ENCODE measurements at places on chromosomes 4 and X.

- DNase-seq: no peak
These were observed 36.1 kb upstream of the KLHL13 start for GRCh38 chrX:118152721-118153120.

DNA sequence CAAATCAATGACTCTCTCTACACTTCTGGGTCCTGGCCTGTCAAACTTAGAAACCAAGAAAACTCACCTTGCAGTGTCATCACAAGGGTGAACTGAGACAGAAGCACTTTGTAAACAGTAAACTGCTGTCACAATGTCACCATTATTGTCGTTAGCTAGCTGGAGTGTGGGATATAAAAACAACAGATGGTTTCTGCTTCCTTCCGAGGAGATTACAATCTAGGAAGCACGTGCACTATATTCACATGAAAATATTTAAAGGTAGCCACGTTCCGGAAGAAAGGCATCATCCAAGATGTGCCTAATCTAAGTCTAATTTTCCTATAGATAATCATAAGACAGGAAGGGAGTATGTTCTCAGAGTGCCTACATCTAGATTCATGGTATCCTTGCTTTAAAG is 64.7 kb upstream of the ACSL1 start:
- DNase-seq: no peak

GRCh38 chr4:120304801-120305200 is 238.2 kb upstream of the MAD2L1 start:
- no peak for DNase-seq

- DNase-seq: peak; percentile 30
These were observed 13.6 kb downstream of the STOX2 start for GRCh38 chr4:183918696-183919095.

GRCh38 chrX:142671036-142671435 is 354.7 kb upstream of the SPANXN4 start:
- peak; percentile 49 for DNase-seq

DNA sequence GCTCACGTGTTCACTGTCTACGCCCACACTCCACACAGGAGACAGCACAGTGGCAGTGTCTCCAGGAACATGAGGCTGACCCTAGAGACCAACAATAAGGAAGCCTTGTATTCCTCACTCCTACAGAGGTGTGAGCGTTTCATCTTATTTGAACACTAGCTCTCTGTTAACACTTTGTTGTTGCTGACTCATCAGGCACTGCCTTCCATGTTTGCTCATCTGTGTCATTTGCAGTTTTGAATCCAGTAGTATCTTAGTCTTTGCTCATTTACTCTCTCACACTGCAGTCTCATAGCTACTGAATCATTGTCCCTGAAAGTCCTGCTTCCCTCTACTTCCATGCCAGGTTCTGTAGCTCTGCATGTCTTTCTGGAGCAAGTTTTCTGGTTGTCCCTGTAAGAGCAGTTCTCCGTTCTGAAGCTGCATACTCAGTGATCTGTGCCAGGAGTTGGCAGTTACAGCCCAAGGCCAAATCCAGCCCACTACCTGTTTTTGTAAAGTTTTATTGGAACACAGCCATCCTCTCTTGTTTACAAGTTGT is 80.3 kb upstream of the DCLK2 start:
- DNase-seq: no peak

GRCh38 chr4:151409470-151410313 is 716 bp downstream of the FHIP1A start:
- DNase-seq: peak; percentile 32

- DNase-seq: no peak
These were observed 136.8 kb downstream of the TECRL start for GRCh38 chr4:64272432-64272831.

GRCh38 chr4:65227628-65228027 is 442.7 kb downstream of the EPHA5 start:
- DNase-seq: no peak

DNA sequence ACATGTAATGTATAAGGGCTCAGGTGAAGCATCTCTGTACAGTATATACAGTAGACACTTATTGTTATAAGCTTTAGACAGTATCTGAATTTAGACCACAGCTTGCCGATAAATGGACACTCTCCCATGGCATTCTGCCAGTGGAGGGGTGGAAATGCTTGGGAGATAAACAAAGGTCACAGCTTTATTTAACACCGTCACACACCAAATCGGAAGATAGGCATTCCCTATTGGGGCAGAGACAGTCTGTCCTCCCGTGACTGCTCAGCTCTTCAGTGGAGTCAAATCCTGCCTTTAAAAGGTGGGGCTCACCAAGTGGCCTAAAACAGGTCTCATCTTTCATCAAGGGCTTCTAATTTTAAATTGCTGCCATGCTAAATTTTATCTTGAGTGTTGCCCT is 178.8 kb downstream of the CAMK2D start:
- DNase-seq: no peak

GRCh38 chr4:1237981-1238675 is 10.8 kb downstream of the CTBP1 start:
- DNase-seq: peak; percentile 15

DNA sequence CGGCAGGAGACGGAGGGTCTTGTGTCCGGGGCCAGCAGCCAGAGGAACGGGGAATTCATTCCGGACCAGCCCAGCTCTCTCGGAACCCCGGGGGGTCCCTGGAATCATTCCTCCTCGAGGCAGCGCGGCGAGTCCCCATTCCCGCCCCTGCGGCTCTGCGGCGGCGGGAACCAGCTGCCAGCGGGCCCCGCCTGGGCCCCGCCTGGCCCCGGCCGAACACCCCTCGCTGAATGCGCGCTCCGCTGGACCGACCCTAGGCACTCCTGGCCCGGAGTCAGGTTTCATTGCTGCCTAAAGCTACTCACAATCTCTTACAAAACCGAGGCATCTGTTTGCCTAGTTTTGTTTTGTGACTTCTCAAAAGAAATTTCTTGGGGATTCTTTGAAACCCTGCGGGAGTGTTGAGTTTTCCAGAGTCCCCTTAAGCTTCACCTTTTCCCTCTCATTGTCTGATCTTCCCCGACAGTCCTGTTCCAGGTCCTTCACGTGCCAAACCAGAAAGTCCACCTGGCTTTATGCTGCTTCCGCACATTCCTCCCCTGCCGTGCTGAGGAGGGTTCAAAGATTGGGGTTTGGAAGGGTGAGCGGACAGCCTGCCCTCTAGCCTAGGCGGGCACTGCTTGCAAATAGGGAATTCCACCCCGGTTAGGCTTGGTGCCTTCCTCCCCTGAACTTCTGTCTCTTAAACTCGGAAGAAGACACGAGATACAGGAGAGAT is 789 bp downstream of the ARHGAP10 start:
- peak; percentile 65 for DNase-seq

GRCh38 chr4:81814987-81815541 is 343.4 kb upstream of the RASGEF1B start:
- peak; percentile 29 for DNase-seq

- DNase-seq: peak; percentile 44
These were observed 64.9 kb upstream of the SCOC start for GRCh38 chr4:140308366-140309123.

- no peak for DNase-seq
These were observed 30.3 kb downstream of the STPG2 start for GRCh38 chr4:98113012-98113411.

DNA sequence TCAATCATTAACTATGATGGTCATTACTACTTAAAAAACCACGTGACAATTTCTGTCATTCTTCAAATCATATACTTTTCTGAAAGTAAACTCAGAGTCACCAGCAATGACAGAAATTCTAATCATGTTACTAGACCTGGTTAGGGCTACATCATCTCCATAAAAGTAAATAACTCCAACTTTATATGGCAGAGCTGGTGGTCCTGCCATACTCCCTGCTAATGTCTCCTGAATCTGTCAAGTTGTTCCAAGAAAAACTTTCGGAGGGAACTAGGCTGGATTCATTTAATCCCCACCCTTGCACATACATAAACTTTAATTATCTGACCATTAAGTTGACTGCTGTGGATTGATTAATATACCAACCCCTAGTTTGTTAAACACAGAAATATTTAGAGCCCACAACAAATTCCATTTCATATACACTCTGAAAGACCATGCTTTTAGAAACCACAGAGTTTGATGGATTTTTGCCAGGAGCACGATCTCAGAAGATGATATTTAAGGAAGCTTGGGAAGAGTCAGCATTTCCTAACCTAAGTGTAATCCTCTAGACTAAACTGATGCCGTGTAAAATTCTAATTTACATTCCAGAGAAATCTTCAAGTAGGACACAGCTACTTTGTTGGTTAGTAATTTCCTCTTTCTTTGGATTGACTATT is 577.0 kb downstream of the FAT4 start:
- DNase-seq: no peak

GRCh38 chrX:97790850-97791249 is 907.1 kb downstream of the RPA4 start:
- no peak for DNase-seq

- no peak for DNase-seq
These were observed 2060.4 kb downstream of the ARAP2 start for GRCh38 chr4:34183926-34184325.

- no peak for DNase-seq
These were observed 28.9 kb downstream of the CPLX1 start for GRCh38 chr4:797066-797465.

Data from right hindlimb (tissue), 1 donor.